LoVo (cell line): ENCODE measurements at places on chromosomes 2 and 18.
A peak's percentile ranks its signal among the peaks of the same experiment; 100 is the strongest.

GRCh38 chr2:43142921-43143438 lies 83.4 kb downstream of the ZFP36L2 start:
- DNase-seq = no peak

GRCh38 chr2:171334171-171334570 lies 99.6 kb downstream of the METTL8 start:
- no peak for DNase-seq

DNA sequence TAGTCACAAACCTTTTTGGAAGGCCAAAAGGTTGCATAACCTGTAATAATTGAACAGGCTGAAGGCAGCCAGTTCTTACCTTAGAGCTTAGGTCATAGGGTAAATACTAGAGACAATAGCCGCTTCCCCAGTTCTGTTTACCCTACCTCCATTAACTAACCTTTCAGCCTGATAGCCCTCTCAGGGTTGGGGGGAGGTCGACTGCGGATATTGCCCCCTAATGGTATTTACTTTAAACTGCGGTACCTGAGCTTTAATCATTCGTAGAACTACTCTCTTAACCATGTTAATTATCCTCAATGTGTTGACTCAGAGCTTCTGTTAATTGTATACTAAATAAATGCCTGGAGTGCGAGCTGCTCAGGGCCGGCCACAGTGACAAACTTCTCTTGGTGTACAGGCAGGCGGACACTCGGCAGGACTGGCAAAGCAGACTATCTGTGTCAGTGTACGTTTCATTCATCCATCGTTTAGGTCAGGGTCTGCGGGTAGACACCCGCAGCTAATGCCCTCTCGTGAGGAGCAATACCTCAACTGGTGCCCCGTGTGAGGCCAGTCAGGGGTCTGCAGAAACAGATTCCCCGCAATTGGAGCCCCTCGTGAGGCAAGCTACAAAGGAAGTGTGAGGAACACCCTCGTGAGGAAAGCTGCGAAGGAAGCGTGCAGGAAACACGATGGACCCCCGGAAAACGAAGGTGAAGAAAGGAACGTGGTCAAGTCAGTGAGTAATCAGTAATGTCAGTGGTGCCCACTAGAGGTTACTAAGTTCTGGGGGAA lies 115.3 kb upstream of the SCN7A start:
- no peak for DNase-seq

DNA sequence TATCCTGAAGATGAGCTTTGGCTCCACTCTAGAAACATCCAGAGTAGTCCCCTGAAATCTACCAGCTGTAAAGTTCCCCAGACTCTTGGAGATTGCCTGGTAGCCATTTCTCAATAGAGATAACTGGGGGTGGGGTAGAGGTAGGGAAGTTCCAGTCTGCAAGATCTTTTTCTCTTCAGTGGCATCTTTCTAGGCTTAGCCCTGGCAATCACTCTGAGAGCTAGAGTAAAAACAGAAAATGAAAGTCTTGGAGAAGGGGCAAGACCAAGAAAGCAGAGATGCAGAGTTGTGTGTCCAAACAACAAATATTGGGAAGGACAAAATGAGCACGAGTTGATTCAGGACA lies 41.8 kb upstream of the LCLAT1 start:
- no peak for DNase-seq

DNA sequence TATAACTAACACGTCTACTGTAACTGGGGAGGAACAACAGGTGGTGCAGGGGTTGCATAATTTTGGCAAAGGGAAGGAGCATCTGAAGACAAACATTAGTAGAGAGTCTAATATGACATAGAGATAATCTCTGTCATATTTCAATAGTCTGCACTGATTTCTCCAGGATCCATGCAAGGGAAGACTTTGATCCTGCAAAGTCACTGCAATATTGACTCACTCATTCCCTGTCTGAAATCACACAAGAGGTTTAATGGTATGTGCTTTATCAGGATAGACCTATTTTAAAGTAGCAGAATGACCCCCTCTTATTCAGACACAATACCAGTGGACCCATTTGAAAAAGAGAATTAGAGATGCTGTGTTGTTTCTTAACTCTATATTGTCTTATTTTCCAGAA lies 98.7 kb upstream of the CAVIN2 start:
- no peak for DNase-seq

GRCh38 chr18:49368876-49369440 lies 91.5 kb downstream of the DYM start:
- DNase-seq = no peak

GRCh38 chr2:25071966-25072365 lies 30.1 kb downstream of the EFR3B start:
- DNase-seq = no peak

GRCh38 chr18:7230626-7231349 lies at the start of gene LRRC30:
LRRC30 (plus strand) TSS chr18:7231089; CDS start chr18:7231139, 50 bp downstream.
- DNase-seq = no peak

DNA sequence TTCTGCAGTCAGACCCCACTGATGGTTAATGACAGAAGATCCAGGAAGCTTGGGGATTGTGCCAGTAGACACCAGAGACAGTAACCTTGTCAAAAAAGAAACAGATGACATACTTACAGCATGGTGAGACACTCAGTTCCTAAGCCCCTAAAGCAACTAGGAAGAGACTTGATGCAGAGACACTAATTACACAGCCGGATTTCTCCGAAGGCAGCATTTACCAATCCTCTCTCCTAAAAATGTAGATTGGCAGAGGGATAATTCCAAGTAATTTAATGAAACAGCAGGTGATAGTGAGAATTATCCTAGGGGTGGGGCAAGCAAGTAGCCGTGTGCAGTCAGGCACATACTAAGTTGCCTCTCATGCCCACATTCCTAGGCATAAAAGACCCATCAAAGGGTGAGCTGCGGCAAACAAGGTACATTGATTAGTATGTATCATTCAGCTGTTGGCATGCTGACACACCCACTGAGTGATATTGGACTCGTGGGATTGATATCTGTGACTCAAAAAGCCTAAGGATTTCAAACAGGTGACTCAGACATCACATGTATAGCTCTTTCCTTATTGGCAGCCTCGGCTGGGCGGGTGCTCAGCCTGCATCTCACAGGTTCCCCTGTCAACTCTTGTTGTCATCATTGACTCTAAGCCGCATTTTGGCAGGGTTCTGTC lies 296.7 kb upstream of the ATP5MC3 start:
- peak; percentile 22 for DNase-seq

DNA sequence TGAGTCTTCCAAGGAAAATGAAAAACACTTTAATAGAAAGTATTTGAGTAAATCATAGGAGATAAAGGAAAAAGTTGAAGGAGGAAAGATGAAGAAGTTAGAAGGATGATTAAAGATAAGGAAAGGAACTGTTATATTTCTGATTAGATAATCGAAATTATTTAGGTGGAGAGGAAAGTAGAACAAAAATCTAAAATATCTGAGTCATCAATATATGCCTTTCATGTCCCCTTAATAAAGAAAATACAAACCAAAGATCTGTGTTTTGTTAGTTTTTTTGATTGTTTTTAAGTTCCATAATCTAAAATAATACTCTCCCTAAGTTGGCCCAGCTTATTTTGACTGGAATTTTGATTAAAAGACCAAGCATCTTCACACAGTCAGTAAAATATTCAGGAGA lies 412.9 kb upstream of the DDX18 start:
- DNase-seq = no peak

- no peak for DNase-seq
Observed at GRCh38 chr2:69297216-69297615, 89.8 kb downstream of the GFPT1 start.

- no peak for DNase-seq
Observed at GRCh38 chr18:73793386-73793785, 354.2 kb downstream of the FBXO15 start.

GRCh38 chr2:151408788-151409600 lies 708 bp upstream of the RIF1 start:
- no peak for DNase-seq

GRCh38 chr18:50969448-50969847 lies 1.6 kb downstream of the ELAC1 start:
- DNase-seq = no peak

GRCh38 chr2:32745191-32745590 lies 117.3 kb downstream of the TTC27 start:
- DNase-seq = no peak

- no peak for DNase-seq
Observed at GRCh38 chr2:200247494-200247893, 59.0 kb upstream of the SPATS2L start.

DNA sequence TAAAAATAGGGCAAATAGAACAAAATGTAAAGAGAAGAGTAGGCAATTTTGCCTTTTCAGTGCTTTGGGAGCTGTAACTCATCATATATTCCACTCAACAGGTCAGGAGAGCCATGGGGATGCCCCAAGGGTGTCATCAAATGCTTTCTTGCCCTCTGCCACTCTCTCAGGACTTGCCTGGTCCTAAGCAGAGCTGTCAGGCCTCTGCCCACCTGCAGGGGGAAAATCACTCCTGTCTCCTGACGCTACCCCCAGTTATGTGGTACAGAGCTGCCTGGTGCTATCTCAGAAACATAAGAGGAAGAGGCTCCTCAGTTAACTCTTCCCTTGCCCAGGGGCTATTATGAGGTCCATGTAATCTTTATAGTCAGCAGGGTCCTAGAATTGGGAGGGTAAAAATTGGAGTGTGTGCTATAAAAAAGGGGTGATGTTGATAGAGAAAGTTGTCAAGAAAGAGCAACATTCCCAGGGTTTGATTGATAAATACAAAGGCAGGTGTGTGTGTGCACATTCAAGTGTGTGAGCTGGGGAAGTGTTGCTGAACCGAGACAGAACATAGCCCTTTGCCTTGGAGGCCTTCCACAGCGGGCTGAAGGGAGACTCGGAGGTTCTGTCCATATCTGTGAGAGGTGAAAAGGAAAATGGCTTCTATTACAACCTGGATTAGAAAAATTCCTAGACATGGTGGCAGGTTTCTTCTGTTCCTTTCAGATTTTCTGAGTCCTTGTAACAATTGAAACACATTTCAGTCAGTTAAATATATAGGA lies 25.4 kb downstream of the PTPRM start:
- DNase-seq = no peak

DNA sequence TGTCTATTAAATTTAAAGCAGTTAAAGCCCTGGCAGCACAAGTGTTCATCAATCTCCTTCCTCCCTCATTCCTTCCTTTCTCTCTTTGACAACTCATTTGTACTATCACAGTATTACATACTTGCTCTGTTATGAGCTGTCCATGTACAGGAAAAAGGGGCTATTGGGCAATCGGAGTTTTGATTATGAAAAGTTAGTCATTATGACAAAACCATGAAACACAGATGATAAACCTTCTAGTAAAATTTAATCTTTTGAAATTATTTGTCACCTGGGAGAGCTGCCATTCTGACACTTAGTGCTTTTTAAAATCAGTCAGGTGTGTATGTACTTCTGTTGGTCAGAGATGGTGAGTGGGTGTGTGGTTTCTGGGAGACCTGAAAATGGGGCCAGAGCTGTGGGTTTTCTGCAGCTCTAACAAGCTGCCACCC lies 39.4 kb downstream of the MAP4K4 start:
- DNase-seq = no peak

- no peak for DNase-seq
Observed at GRCh38 chr18:49206717-49207116, 253.7 kb downstream of the DYM start.

GRCh38 chr2:173153301-173153885 lies 77.7 kb downstream of the MAP3K20 start:
- no peak for DNase-seq

GRCh38 chr2:16225545-16225944 lies 285.2 kb downstream of the MYCN start:
- no peak for DNase-seq

DNA sequence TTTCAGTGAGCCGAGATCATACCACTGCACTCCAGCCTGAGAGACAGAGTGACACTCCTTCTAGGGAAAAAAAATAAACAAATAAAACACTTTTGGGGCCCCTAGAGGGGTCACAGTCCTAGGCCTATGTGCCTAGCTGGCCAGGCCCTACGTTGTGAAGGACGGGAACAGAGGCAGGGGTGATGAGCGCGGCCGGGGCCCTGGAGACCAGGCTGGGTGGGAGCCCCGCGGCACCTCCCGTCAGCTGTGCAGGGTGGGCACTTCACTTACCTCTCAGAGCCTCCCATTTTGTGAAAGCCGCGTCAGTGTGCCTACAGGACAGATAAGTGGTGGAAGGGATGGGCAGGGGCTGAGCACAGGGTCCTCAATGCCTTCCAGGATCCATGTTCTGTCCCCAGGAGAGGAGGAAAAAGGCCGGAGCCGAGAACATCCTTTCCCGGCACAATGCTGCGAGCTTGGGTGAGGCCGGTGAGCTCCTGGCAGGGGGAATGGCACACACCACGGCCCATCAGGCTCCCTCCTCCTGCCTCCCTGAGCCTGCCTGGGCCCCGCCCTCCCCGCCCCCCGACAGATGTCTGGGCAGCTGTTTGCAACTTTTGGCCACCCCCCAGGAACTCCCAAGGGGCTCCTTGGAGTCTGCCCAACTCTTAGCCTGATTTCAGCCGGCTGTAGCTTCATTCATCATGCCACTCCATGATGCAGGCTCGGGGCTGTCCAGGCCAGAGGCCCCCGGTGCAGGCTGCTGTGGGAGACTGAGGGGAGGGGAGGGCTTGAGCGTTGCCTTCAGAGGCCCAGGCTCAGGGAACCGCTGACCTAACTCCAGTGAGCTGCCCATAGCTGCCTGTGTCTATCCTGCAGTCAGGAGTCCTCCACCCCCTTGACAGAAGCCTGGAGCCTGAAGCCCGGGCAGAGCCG lies 196.5 kb downstream of the TFCP2L1 start:
- no peak for DNase-seq

DNA sequence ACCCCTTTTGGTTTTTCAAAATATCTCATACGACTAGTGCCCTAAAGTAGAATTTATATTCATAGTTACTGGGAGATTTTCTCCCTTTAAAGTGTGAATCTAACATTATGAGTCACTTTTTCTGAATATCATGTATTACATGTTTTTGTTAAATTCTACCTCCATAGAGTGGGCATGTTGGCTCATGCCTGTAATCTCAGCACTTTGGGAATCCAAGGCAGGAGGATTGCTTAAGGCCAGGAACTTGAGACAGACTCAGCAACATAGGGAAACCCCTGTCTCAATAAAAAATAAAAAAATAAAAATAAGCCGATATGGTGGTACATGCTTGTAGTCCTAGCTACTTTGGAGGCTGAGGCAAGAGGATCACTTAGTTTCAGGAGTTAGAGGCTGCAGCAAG lies 45.3 kb upstream of the UNC80 start:
- DNase-seq = no peak

DNA sequence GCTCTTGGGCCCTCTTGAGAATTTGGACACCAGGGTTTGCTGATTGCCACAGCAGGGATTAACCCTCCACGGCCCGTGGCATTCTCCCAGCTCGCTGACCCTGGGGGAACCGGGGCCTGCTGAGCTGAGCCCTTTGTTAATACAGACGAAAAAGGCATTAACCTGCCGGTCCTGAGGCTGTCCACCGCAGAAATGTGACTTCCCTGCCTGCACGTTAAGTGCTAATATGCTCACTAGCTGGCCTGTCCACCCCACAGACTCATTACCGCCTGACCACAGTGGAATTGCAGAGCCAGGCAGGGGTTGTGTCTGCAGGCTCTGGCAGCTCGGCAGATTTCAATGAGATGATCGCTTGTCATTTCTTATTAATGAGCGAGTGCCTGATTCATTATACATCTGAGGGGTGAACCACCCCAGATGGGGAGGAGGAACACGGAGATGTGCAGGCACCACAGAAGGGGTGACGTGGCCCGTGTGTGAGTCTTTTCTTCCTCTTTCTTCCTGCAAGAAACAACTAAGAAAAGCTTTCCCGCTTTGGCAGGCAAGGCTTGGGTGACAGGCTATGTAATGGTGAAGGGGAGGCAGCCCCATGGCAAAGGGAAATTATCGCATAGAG lies 126.0 kb downstream of the GLI2 start:
- DNase-seq = no peak

- DNase-seq = no peak
Observed at GRCh38 chr2:241862775-241863535, 4.3 kb upstream of the PDCD1 start.
